ENCODE measurements at places on chromosomes 11 and 22. TPM values are rescaled to one million over a fixed set of nuclear protein-coding genes. Genes with fewer than 3 reads are reported as not detected.

- H3K36me3 ChIP-seq = no peaks in the 10 kb centered on the region
- no peaks in the 10 kb centered on the region for H3K27me3 ChIP-seq
- no peaks in the 10 kb centered on the region for H3K4me1 ChIP-seq
- H3K27ac ChIP-seq = no peak overlapping the region
Measured at GRCh38 chr11:34605481-34606325, 15.2 kb upstream of the EHF start.

DNA sequence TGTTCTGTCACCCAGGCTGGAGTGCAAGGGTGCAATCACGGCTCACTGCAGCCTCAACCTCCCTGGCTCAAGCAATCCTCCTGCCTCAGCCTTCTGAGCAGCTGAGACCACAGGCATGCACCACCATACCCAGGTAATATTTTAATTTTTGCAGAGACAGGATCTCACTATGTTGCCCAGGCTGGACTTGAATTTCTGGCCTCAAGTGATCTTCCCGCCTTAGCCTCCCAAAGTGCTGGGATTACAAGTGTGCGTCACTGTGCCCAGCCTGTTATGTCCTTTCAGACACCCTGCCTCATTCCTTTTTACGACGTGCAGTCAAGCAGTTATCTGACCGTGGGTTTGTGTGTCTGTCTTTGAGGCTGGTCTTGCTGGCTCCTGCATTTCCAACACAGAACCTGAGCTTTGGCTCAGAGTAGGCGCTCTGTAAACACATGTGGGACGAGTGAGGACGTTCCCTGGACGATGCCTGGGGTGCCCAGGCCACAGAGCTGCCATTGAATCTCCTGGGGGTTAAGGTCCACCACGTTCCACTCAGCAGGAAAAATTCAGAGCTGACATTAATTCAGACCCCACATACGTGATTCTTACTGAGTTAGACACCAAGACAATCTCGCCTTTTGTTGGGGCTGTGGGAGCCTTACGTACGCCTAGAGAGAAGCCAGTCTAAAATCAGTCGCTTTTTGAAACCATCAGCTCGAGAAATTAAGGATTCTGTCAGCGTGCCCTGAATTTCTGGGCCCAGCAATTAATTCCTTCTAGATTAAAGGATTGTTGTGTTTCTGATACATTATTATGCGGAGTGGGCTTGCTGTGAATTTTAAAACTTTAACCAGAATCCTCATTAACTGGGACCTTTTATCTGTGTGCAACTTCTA lies 21.5 kb upstream of the EMID1 start:
- no peak for DNase-seq
- H3K4me1 ChIP-seq = no peaks in the 10 kb centered on the region
- H3K27ac ChIP-seq = no peak overlapping the region
- peaks cover 5% of the 10 kb centered on the region for H3K27me3 ChIP-seq

Gene FIBIN
- total RNA-seq = 11.8 TPM

DNA sequence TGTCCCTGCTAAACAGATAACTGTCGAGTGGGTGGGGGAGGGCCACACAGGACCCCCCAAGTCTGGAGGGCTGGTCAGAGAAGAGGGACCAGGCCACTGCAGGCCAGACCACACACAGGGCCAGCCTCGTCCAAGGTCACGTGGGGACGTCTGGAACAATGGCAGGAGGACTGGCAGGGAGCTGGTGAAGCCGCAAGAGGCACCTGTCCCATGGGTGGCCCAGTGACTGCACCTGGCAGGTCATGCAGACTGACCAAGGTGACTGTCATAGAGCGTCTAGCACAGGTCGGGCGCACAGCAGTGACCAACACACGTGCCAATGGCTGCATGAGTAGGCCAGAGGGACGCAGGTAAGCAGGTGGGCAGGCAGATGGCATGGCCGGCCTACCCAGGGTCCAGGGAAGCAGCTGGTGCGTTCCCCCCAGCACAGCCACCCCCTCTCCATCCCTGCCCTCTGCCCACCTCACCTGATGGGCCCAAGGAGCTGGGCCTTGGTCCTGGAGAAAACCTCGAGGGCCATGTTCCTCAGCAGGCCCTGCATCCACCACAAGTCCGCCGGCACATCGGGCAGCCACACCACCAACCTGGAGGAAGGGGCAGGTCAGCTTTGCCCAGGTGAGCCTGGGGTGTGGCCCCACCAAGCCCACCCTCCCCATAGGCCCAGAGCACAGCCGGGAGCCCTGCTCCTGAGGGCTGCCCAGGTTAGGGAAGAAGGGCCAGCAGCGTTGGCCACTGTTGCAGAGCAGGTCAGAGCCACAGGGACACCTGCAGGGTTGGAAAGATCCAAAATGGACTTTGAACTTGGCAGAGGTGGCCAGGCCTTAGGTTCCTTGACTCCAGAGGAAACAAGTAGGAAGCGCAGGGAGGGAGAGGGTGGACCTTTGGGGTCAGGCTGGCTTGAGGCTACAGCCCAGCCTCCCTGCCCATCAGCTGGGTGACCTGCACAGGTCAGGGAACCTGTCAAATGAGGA lies 10.4 kb downstream of the PNPLA5 start:
- no peak overlapping the region for H3K4me3 ChIP-seq
- H3K4me1 ChIP-seq = peaks cover 10% of the 10 kb centered on the region
- no peaks in the 10 kb centered on the region for H3K36me3 ChIP-seq
- peak; percentile 66 for DNase-seq

Gene GALNT18
- total RNA-seq = 3.5 TPM

DNA sequence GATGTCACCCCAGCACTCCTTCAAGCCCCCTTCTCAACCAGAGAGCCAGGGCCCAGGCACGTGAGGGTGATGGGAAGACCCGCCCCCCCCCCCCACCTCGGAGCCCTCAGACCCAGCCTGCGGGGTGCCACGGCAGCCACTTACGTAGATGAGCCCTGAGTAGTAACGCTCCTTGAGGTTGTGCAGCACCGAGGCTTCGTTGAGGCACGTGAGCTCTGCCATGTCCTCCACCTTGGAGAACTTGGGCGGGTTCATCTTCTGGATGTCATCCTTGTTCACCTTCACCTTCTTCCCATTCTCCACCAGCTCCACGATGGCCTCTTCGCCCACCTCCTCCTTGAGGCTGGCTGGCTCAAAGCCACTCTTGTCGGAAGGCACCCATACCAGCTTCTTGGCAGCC lies 39.0 kb downstream of the MYH9 start:
- H3K36me3 ChIP-seq = peaks cover 28% of the 10 kb centered on the region
- H3K27me3 ChIP-seq = no peaks in the 10 kb centered on the region
- DNase-seq = no peak

DNA sequence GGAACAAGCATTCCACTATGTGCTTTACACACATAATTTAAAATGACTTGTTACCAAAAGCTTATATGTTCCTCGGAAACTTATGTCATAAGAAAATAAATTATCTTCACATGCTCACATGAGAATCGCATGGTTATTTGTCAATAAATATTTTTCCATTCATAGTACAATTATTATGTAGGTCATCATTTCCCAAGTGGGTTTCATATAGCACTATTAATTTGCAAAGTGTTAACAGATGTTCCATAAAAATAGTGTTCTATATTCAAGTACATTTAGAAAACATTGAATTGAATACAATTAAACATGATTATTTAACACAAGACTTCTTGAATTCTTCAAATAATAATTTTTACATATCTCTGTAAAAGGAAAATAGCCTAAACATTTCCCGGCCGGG lies 23.9 kb downstream of the LRRC4C start:
- H3K4me3 ChIP-seq = no peak overlapping the region
- H3K27ac ChIP-seq = no peak overlapping the region
- H3K36me3 ChIP-seq = no peaks in the 10 kb centered on the region
- H3K27me3 ChIP-seq = no peaks in the 10 kb centered on the region
- H3K4me1 ChIP-seq = no peaks in the 10 kb centered on the region

- no peaks in the 10 kb centered on the region for H3K27me3 ChIP-seq
- DNase-seq = no peak
- H3K27ac ChIP-seq = no peak overlapping the region
- H3K4me1 ChIP-seq = no peaks in the 10 kb centered on the region
- no peak overlapping the region for H3K4me3 ChIP-seq
Measured at GRCh38 chr11:109251230-109251629, 170.8 kb upstream of the C11orf87 start.

Gene CXCR5
- total RNA-seq = 44.1 TPM

DNA sequence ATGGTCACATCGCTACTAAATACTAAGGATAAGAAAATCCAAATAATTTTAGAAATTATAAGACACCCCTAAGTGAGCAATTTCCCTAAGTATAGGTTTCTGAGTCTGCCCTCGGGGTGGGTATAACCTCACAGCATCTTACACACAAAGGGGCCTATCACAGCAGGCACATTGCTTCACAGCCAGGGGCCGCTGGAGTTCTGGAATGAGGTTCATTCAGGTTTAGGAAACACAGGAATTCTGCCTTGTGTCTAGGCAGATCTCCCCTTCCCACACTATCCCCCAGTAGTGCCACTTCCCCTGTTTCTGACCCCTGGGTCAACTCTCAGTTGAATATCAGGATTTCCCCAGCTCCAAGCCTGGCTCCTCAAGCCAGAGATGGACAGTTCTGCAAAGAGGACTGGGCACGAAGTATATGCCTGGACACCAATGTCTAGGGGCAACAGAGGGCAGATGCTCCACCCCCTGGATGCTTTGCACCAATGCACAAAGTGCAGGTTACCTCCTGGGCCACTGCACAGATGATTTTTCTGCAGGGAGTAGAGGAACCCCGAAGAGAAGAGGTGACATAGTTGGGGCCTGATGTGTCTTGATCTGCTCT lies 11.4 kb downstream of the TUBA8 start:
- DNase-seq = no peak
- no peak overlapping the region for H3K27ac ChIP-seq
- no peaks in the 10 kb centered on the region for H3K27me3 ChIP-seq

Gene C11orf42
- not detected for total RNA-seq

DNA sequence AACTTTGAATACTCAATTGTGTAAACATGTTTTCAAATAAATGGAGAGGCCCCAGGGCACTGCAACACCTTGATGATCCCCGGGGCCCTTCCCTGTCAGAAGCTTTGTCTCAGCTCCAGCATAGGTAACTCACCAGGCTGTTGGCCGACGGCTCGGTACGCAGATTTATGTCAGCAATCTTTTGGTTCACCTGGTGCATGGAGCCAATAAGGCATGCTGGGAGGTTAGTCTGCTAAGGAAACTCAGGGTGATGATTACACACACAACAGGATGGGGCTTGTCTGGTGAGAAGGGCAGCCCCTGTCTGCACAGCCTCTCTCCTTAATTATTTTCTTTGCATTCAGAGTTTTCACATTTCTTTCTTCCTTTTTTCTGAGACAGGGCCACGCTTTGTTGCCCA lies 10.8 kb downstream of the FAM227A start:
- no peaks in the 10 kb centered on the region for H3K4me1 ChIP-seq
- no peaks in the 10 kb centered on the region for H3K36me3 ChIP-seq
- no peak for DNase-seq
- no peak overlapping the region for H3K27ac ChIP-seq
- H3K27me3 ChIP-seq = no peaks in the 10 kb centered on the region

DNA sequence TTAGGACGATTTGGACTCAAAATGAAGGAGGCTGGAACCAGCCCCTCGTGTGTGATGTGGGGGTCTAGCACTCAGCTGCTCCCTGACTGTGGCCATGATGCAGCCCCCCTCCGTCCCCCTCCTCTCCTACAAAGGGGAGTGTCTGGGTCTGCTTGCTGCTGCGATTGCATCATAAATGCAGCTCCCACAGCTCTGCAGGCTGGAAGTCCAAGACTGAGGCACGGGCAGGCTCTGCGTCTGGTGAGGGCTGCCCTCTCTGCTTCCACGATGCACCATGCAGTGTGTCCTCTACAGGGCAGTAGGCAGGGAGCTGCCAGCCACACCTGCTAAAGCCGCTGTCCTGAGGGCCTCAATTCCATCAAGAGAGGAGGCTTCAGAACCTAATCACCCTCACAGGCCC lies 432.1 kb downstream of the BRD1 start:
- DNase-seq = peak; percentile 28
- no peaks in the 10 kb centered on the region for H3K4me1 ChIP-seq
- H3K36me3 ChIP-seq = no peaks in the 10 kb centered on the region
- H3K27ac ChIP-seq = no peak overlapping the region
- H3K4me3 ChIP-seq = no peak overlapping the region

Gene POLR2L
- 69.9 TPM for total RNA-seq

DNA sequence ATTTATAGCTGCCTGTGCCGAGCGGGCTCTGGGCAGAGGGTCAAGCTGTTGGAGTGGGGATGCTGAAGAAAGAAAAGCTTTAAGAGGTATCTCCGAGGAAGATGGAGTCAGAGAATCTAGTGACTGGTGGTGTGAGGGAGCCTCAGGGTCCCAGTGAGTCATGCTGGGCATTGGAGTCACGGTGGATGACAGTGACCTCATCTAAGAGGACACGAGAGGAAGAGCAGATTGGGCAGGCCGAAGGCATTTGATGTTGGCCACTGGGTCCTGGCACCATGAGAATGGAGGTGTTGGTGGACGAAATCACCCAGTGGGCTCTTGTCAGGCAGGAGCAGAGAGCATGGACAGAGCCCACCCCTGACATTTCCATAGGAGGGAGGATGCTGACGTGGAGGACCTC lies 68.4 kb downstream of the TBC1D22A start:
- no peak overlapping the region for H3K4me3 ChIP-seq
- no peaks in the 10 kb centered on the region for H3K27me3 ChIP-seq
- H3K36me3 ChIP-seq = peaks cover 62% of the 10 kb centered on the region
- H3K4me1 ChIP-seq = peaks cover 3% of the 10 kb centered on the region
- DNase-seq = no peak

DNA sequence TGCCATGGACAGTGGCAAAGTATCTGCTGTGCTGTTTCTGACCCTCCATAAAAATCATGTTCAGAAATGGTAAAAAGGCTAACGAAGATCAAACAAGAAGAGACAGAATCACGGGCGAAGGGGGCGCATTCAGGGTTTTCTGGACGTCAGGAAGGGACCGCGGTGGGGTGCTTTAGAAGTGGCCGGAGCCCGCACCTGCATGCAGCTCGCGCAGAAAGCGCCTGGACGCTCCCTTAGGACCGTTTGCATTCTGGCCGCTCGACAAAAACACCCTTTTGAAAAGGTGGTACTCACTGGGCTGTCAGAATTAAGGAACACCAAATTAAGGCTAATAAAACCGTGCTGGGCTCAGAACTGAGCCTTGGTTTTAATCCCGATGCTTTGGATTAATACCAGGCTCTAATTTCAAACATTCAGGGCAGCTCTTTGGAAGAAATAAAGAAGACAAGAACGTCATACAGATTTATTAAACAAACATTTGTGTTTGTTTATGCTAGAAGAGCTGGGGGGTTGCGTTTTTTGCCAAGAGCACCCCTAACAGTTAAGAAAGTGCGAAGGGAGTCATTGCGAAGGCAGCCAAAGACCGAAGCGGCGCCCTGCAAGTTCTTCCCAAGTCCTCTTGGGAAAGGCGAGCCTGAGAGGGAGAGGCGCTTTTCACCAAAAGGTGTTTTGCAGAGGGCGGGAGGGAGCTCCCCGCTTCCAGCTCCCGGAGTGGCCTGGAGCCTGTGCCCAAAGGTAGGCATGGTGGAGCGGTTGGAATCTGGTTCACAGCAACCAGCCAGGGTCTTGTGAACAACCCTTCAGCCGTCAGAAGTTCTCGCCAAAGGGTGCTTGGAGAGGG lies 47.7 kb upstream of the DBX1 start:
- H3K4me3 ChIP-seq = no peak overlapping the region
- H3K36me3 ChIP-seq = no peaks in the 10 kb centered on the region
- H3K27me3 ChIP-seq = peaks cover 48% of the 10 kb centered on the region
- H3K4me1 ChIP-seq = no peaks in the 10 kb centered on the region
